ENCODE measurements at places on chromosomes 5 and 9.

- DNase-seq = no peak
These were observed 61.4 kb downstream of the WDR41 start for GRCh38 chr5:77430726-77431125.

DNA sequence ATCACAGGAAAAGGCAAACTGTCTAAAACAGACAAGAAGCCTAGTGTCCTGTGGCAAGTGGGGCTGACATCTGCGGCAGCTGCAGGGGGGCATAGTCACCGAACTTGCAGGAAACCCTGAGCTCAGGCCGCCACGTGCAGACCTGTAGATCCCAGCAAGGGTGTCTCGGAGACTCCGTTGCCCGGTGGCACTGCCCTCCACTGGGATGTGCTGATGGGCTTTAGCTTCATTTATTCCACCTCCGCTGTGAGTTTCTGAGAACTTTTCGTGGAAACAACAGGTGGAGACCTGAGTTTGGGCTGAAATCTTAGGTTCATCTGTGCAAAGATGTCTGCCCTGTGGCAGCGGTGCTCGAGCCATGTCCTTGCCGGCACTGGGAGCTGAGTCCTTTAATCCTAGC, 22.1 kb downstream of the CEP72 start:
- no peak for DNase-seq

DNA sequence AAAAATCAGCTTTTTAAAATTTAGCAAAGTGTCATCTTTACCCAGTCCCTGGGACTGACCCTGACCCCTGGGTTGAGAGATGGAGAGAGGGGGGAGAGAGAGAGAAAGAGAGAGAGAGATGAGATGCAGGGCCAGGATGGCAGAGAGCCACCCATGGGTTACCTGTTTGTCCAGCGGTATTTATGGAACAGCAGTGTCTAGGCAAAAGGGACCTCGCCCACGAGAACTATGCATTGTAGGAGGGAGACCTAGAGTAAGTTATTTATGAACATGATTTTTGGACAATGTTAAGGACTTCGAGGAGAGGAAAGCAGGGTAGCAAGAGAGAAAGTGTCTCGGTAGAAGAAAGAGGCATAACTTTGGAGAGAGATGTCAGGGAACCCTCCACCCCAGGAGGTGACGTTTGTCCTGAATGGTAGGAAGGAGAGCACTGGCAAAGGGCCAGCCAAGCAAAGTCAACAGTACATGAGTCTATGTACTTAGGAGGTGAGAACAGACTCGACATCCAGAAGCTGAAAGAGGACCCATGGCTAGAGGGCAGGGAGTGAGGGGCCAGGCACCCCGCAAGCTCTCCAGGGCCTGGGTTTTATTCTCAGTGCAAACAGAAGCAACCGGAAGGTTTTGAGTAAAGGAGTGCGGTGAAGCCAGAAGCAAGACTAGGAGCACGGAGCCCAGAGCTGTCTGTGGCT, 30.5 kb upstream of the MSX2 start:
- DNase-seq = no peak

- DNase-seq = no peak
These were observed 243.3 kb upstream of the VLDLR start for GRCh38 chr9:2378266-2378665.

DNA sequence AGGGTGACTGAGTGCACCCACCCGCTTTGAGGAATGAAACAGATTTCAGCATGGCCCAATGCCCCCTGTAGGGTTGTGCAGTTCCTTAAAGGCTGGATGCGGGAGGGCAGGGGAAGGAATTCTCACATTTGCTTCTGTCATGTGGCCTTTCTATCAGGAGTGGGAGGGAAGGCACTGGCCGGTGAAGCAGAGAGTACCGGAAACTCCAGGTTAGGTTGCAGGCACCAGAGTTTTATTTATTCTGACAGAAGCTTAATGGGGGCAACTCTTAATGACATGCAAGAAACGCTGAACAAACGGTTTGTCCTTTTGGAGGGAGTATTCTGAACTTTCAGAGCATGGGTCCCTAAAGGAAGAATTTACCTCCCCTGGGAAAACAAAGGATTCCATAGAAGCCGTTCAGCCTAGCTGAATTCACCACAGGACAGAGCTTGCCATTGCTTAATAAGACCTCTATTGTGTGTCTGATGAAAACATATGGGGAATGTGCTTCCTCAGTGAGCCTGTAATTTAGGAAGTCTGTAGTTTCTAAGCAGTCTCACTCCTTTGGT, 44.1 kb upstream of the EQTN start:
- DNase-seq = no peak

DNA sequence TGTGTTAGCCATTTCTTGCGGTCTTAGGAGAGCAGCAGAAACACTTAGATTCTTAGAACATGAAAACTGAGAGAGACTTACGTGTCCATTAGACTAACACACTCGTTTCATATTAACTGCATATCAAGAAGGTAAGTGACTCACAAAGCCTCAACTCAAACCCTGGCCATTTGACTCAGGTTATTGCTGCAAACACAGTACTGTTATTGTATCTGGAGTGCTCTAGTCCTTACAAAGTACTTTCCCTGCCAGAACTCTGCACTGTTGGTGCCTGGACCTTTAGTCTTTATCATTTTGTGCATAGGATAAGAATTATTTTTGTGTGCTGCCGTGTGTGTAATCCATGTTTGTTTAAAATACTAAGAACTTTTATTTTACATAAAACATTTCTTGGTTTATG, 155.7 kb downstream of the FBXL7 start:
- no peak for DNase-seq

- DNase-seq = no peak
These were observed 32.1 kb downstream of the SEMA4D start for GRCh38 chr9:89465726-89466308.

DNA sequence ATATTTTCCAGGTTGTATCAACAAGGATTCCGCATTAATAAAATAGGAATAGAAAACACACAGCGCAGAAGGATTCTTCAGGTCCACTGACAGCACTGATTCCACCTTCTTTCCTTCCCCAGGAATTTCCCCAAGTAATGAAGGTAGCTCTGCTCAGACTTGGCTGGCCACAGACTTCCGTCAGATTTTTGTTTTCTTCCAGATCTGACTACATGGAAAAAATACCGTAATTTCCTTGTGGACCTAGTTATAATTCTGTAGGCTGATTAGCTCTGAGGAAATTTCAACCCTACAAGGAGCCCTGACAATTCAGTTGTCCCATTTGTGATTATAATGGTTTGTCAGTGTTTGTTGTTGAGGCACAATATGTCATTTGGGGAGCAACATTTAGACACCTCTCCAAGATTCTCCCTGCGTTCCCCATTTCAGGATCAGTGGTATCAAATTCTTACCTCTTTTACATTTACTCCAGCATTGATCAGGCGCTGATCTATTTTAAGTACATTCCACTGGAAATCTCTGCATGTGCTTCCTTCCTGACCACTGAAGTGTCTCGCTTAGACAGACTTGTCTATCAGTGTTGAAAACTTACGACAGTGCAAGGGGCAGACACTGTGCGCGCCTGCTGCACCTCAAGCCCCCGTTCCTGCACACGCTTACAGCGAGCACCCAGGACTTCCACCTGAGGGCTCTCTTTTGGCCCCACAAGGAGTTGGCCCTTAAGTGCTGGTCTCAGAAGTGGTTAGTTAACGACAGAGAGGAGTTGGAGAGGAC, 94.8 kb downstream of the LHFPL2 start:
- no peak for DNase-seq

GRCh38 chr5:126398791-126399190, 24.4 kb upstream of the GRAMD2B start:
- DNase-seq = no peak

DNA sequence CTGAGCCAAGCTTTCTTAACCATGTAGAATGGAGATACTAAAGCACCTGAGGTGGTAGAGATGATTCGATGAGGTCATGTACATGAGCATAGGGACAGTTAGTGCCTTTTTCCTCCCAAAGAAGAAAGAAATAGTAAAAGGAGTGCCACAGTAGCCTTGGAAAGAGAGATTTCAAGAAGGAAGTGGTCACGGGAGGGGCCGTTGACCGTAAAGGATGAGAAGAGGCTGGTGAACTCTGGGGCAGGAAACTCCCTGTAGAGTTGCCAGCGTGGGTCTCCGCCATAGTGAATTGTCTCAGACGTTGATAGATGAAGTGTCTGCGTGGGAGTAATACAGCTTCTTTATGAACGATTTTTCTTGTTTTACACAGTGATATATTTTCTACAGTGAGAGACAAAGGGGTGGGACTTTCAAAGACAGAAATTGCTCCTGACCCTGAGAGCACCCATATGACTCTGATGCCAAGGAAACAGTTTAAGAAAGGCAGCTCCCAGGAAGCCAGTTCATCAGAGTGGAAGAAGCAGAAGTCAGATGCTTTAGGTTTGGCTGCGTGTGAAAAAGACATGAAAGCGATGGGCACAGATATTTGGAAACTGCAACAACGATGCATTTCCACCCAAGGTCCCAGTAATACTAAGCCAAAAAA, 41.3 kb downstream of the UGCG start:
- peak; percentile 34 for DNase-seq

GRCh38 chr9:122367065-122367464, 3.8 kb upstream of the PTGS1 start:
- DNase-seq = no peak

- no peak for DNase-seq
These were observed 14.2 kb downstream of the IL4 start for GRCh38 chr5:132687995-132688394.

DNA sequence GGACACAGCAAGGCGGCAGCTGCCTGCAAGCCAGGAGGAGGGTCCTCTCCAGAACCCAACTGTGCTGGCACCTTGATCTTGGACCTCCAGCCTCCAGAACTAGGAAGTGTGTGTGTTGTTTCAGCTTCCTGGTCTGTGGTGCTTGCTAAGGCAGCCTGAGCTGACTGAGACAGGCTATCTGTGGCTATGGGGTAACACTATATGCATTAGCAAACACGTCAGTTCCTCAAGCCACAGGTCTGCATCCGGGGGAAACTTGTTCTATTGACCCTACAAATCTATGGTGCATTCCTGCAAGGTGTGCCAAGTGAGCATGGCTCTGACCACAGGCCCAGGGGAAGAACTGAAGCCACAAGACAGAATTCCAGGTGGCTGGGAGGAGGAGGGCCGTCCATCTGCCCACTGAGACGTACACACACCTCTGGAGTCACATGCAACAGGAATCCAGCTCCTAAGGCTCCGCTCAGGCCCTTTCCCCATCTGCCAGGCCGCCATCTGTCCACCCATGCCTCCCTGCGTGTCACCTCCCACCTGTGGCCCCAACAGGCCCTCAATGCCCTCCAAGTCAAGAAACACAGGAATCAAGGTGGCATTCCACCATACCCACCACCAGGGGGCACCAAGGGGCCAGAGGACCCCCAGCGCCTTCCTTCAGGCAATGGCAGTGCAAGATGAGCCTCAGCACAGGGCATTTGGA, 174.9 kb downstream of the ROR2 start:
- no peak for DNase-seq

GRCh38 chr5:156329171-156329611, 2.2 kb downstream of the SGCD start:
- no peak for DNase-seq

- no peak for DNase-seq
These were observed 94.6 kb upstream of the TXNDC8 start for GRCh38 chr9:110432253-110432652.

DNA sequence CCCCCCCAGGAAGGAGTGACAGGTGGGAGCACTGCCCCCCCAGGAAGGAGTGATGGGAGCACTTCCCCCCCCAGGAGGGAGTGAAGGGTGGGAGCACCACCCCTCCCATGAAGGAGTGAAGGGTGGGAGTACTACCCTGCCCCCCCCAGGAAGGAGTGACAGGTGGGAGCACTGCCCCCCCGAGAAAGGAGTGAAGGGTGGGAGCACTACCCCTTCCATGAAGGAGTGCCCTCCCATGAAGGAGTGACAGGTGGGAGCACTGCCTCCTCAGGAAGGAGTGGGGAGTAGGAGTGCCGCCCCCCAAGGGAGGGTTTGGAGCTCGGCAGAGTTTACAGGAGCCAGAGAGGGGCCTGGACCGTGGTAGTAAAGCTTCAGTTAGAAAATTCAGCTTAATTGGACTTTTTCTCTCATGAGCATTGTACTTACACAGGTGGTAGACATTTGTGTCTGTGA, 100.7 kb downstream of the CACNA1B start:
- no peak for DNase-seq

- DNase-seq = no peak
These were observed 10.4 kb upstream of the SLC30A5 start for GRCh38 chr5:69083412-69083811.

DNA sequence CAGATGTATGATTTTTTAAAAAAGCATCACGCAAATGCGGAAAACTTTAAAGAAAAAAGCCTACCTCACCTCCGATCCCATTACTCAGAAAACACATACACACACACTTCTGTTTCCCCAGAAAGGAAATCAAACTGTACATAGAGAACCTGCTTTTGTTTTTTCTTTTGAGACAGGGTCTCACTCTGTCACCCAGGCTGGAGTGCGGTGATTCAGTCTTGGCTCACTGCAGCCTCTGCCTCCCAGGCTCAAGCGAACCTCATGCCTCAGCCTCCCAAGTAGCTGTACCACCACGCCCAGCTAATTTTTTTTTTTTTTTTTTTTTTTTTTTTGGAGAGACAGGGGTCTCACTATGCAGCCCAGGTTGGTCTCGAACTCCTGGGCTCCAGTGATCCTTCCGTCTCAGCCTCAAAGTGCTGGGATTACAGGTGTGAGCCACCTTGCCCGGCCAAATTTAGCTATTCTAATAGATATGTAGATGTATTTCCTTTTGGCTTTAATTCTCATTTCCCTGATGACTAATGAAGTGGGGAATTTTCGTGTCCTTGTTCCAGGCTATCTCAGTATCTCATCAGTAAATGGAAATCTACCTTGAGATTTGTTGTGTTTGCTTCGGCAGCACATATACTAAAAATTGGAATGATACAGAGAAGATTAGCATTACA, 25.7 kb upstream of the EEIG1 start:
- no peak for DNase-seq

- no peak for DNase-seq
These were observed 379.9 kb upstream of the ACTBL2 start for GRCh38 chr5:57862471-57862911.

GRCh38 chr5:67878933-67879332, 336.6 kb upstream of the PIK3R1 start:
- DNase-seq = no peak

GRCh38 chr9:77014597-77015263, 4.7 kb upstream of the FOXB2 start:
- no peak for DNase-seq

- DNase-seq = no peak
These were observed 11.6 kb downstream of the NAIF1 start for GRCh38 chr9:128055344-128056040.

- DNase-seq = no peak
These were observed 555.1 kb upstream of the ADAMTS16 start for GRCh38 chr5:4584982-4585381.

DNA sequence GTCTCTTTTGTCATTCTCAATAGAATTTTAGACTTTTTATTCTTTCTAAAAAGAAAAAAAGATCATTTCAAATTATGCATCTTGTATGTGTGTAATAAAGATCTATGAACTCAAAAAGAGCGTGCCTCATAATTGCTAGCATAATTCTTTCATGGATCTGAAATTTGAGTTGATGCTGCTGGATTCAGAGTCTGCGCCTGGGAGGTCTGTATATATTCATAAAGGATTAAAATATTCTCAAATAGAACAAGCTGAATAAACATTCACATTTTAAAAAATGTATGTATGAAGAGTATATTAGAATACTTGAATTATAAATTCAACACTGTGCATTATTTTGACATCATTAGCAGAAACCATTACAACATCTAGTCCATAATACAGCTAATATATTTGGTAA, 297.8 kb upstream of the GRAMD2B start:
- no peak for DNase-seq

Data from omental fat pad (tissue), 4 donors.